Mucosa of gallbladder (tissue), 1 donor: ENCODE measurements at places on chromosomes 1 and 21. TPM values are rescaled to one million over a fixed set of nuclear protein-coding genes. Genes with fewer than 3 reads are reported as not detected.

The TFAP2E gene
- 0.66 TPM for total RNA-seq

The KRTAP19-1 gene
- not detected for total RNA-seq

The SFN gene
- total RNA-seq = 37.1 TPM

- no peak for DNase-seq
These were observed 3.6 kb upstream of the COL11A1 start for GRCh38 chr1:103111926-103112325.

- DNase-seq = peak; percentile 67
These were observed 2.3 kb upstream of the BSND start for GRCh38 chr1:54996359-54996868.

DNA sequence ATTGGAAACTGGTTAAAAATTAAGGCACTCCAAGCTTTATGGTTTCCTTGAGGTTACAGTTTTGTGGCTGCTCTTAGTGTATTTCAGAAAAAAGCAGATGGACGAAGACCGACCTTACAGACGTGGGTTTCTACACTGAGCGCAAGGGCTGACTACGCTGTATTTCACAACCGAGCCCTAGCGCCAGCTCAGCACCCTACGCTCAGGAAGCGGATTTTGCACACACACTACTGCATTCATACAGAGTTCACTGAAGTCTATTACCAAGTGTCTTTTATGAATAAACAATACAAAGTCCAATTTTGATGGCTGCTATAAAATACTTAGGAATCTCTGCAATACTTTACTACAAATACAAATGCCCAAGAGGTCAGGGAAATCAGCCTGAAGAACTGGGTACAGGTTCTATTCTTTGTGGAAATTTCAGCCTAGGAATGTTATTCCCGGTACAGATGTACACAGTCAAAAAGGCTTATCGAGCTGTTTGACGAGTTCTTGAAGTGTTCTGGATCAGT lies 23.8 kb downstream of the PTTG1IP start:
- no peak for DNase-seq

GRCh38 chr1:81030441-81030840 lies 770.3 kb upstream of the ADGRL2 start:
- DNase-seq = no peak
